Activated CD8-positive, alpha-beta memory T cell treated with anti-CD3 and anti-CD28 coated beads, Interleukin-2, amount 50 U/mL, for 4 hours (primary cell): ENCODE measurements at places on chromosomes 1 and 21.
A peak's percentile ranks its signal among the peaks of the same experiment; 100 is the strongest.

GRCh38 chr1:211343607-211344006 lies 17.0 kb downstream of the TRAF5 start:
- no peak for DNase-seq

GRCh38 chr1:2975466-2976179 lies 45.6 kb upstream of the ACTRT2 start:
- no peak for DNase-seq

GRCh38 chr1:112268408-112268807 lies 127.6 kb upstream of the CTTNBP2NL start:
- no peak for DNase-seq

- DNase-seq = no peak
Observed at GRCh38 chr1:89974696-89975470, 20.0 kb upstream of the ZNF326 start.

- DNase-seq = no peak
Observed at GRCh38 chr1:61388566-61388965, 306.2 kb downstream of the NFIA start.

DNA sequence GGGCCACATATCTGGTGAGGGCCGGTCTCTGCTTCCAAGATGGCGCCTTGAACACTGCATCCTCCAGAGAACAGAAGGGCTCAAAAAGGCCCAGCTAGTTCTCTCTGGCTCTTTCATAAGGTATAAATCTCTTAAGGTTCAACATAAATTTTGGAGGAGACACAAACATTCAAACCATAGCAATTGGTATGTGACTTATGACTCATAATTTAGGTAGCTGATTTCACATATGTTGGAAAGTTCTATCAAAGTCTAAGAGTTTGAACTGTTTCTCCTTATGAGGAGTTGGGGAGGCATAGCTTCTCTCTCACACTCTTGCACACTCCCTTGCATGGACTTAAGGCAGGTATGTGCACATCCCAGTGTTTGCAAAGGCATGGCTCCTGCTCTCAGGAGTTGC lies 5.1 kb upstream of the FYB2 start:
- DNase-seq = no peak

GRCh38 chr1:23514111-23514679 lies 16.8 kb downstream of the E2F2 start:
- DNase-seq = no peak

- DNase-seq = no peak
Observed at GRCh38 chr1:107474877-107475612, 334.2 kb downstream of the NTNG1 start.

GRCh38 chr1:228154670-228155571 lies 5.2 kb downstream of the GJC2 start:
- peak; percentile 51 for DNase-seq

GRCh38 chr21:15763359-15763758 lies 33.6 kb downstream of the USP25 start:
- DNase-seq = no peak

- no peak for DNase-seq
Observed at GRCh38 chr1:86753700-86754099, 49.3 kb downstream of the SH3GLB1 start.

- peak; percentile 44 for DNase-seq
Observed at GRCh38 chr1:46184920-46185658, 8.8 kb upstream of the P3R3URF start.

DNA sequence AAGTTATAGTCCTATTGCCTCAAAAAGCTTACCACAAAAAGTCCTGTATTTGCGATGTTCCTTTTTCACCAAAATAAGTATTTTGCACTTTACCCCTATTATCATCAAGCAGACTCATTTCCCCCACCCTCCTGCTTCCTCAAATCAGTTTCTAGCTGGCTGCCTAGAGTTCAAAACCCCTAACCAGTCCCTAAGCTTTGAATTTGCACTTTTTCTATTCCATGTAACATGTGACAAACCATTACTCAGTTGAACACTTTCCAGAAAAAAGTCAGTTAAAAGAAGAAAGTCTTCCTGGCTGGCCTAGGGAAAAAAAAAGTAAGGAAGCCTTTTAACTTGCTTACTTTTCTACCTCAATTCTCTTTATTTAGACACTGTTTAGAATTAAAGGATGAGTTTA lies 8.2 kb downstream of the CEP170 start:
- no peak for DNase-seq

GRCh38 chr1:184023171-184023570 lies 14.4 kb downstream of the COLGALT2 start:
- no peak for DNase-seq

DNA sequence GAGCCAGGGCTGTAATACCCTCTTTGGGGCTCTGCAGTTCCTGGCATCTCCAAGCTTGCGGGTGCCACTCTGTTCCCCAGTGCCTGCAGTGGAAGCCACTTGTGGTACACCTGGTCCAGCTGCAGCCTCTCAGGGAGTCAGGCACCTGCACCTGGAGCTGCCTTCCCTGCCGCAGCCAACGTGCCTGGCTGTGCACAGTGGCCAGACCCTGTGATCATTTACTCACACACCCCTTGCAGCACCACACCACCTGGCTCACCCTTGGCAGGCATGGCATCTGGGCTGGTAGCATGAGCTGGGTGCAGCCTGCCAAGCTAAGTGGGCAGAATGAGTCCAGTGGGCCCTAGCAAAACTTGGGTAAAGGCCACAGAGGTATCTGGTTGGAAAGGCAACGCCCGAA lies 51.1 kb upstream of the NTPCR start:
- no peak for DNase-seq

DNA sequence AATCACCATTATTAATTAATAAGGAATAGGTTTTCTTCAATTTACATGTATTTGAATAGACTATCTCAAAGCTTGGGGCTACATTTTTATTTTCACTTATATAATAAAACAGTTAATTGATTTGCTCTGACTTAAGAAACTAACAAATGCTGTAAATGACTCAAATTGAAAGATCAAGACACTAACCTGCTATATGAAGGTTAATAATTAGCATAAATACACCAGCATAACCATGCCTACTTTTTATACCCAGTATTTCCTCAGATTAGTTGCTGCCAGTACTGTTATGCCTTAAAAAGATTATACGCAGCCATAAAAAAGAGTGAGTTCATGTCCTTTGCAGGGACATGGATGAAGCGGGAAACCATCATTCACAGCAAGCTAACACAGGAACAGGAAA lies 1545.1 kb downstream of the AMY1C start:
- no peak for DNase-seq

GRCh38 chr21:45260191-45260825 lies 27.4 kb downstream of the POFUT2 start:
- DNase-seq = no peak

- DNase-seq = no peak
Observed at GRCh38 chr1:29128739-29129138, 5.0 kb upstream of the TMEM200B start.

- DNase-seq = no peak
Observed at GRCh38 chr21:45976701-45977311, 4.8 kb upstream of the COL6A1 start.

- DNase-seq = no peak
Observed at GRCh38 chr1:154190550-154190949, 1.4 kb downstream of the TPM3 start.

DNA sequence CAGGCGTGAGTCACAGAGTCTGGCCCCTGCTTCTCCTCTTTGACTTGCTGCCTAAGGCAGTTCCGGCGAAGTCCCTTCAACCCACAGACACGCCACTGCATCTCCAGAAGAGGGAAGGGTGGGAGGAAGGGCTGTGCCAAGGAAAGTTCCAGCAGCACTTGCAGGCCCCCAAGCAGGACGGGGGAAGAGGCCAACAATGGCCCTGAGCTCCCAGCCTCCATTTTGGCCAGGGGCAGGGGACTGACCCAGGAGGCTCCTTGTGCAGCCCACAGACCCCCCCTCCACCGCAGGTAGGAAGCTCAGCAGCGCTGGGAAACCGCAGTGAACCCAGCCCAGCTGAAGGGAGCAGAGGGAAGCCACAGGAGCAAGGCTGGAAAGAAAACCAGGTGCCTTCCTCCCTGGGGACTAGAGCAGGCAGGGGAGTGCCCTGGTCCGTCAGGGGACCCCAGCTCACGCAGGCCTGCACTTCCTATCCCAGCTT lies 35.4 kb downstream of the ACOT7 start:
- no peak for DNase-seq

DNA sequence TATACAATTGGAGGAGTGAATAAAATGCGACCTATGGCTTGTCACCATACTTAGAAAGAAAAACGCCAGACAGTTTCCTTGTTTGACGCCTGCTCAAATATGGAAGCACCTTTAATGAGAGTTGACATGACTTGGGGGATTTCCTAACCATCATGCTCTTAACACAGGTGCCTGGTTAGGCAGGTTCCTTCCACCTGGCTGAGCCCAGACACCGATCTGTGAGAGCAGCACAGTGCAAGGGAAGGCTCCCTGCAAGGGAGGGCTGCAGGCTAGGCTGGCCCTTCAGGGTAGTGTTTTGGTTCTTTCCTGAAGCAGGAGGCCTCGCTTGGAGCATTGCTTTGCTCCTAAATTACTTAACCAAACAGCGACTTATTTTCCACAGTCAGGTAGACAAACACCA lies 24.6 kb upstream of the KLHDC8A start:
- no peak for DNase-seq

DNA sequence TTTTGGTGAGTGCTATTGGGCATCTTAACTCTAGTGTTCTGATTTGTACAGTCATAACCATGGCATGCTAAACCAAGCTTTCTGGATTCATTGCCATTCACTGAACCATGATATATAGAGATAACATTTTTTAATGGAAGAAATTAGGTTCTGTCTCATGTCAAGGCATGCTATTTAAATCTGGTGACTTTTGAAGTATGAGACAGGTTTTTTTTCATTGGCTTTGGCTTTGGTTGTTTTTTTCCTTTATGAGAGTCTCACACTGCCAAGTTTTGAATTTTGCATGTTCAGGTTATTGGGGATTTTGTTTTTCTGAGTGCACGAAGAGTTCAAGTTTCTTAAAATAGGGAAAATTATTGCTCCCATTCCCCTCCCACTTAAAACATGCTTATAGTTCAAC lies 141.3 kb upstream of the ADAMTS5 start:
- no peak for DNase-seq

DNA sequence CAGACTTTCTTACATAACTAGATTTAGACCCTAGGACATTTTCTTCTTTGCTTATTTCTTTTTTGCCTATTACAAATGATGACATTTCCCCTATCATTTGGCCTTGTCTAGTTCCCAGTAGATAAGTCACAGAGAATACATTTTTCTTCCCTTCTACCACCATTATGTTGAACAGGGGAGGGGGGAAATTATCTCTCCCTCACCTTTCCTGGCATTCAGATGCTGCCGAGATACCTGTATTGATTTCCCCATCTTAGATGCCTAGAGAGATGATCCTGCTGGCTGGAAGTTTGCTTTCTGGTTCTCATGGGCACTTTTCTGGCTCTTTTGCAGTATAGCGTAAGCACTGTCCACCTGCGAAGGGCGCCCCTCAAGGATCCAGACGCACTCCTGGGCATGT lies 5.7 kb downstream of the IPO9 start:
- no peak for DNase-seq

DNA sequence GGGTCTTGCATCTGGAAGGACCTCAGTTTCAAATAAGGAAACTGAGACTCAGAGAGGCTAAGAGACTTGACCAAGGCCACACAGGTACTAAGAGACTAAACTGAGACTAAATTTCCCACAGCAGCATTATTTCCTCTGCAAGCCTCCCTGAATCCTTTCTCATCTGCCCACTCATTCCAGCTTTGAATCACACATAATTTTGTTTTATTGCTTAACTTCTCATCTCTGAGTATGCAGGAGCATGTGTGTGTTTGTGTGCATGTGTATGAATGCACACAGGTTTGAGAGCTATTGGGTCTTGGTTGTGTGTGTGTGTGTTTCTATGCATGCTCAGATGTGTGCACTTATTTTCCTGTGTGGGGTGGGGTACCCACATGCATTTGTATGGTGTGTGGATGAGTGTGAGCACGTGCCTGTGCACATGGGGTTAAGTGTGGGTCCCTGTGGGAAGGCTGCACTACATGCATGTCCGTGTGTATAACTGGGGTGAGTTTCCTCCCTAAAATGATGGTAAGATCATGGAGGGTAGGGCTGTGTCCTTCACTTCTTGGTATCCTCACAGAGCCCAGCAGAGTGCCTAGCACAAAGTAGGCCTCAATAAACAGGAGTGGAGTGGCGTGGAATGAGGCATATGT lies 74.4 kb upstream of the ZC3H12A start:
- no peak for DNase-seq

- DNase-seq = no peak
Observed at GRCh38 chr1:228836427-228836826, 101.1 kb downstream of the RHOU start.

DNA sequence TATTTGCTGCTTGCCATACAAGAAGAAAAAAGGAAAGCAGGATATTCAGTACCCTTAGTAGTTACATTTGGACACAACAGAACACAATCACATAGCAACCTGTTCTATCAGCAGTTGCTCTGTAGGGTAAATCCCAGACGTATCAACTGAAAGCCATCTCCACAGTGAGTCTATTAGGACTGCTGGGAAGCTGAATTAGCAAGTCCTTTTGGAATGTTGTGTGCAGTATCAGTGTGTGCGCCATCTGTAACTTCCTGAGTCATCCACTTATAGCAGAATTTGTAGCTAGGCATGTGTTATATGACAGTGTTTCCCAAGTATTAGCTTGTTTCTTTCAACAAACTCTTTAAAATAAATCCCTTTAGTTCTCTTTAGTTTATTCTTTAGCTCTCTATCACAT lies 21.3 kb downstream of the CCDC30 start:
- DNase-seq = no peak
